Non-pigmented ciliary epithelial cell (primary cell): ENCODE measurements at places on chromosomes 5 and 9.

DNA sequence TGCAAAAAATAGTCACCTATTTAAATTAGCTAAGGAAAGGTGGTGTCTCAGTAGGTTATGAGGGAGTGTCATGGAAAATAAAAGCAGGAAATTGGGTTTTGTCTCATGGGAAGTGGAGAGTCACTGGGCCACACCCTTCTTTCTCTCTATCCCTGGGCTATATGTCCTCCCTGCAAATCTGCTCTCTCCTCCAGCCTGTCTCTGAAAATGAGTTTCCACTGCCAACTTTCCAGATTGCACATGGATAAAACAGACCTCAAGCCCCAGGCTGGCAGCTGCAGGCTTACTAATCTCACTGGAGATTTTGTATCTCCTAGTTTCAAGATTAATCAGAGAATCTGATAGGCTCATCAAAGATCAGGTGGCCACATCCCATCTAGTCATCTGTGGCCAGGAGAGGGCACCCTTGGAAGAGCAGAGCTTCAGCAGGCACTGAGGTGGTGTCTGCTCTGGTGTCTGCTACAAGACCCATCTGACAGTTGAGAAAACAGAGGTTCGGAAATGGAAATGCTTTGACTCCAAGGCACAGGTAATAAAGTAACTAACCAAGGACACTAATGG, 178.9 kb downstream of the MSX2 start:
- DNase-seq = no peak

DNA sequence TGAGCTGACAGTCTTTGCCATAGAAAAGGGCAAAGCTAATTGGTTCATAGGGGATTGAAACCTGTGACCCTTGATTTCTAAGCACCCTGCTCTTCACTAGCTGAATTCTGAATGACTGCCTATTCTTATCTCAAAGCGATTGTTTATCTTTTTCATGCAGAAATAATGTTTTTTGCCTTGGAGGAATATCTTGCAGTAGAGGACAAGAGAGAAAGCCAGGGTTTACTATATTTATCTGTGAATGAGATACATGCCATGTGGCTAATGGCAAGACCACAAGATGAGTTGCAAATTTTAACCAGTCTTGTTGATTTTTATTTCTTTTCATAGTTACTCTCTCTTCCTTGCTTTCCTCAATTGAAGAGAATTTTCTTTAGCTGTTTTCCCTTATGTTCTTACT, 185.0 kb downstream of the CNTLN start:
- no peak for DNase-seq

DNA sequence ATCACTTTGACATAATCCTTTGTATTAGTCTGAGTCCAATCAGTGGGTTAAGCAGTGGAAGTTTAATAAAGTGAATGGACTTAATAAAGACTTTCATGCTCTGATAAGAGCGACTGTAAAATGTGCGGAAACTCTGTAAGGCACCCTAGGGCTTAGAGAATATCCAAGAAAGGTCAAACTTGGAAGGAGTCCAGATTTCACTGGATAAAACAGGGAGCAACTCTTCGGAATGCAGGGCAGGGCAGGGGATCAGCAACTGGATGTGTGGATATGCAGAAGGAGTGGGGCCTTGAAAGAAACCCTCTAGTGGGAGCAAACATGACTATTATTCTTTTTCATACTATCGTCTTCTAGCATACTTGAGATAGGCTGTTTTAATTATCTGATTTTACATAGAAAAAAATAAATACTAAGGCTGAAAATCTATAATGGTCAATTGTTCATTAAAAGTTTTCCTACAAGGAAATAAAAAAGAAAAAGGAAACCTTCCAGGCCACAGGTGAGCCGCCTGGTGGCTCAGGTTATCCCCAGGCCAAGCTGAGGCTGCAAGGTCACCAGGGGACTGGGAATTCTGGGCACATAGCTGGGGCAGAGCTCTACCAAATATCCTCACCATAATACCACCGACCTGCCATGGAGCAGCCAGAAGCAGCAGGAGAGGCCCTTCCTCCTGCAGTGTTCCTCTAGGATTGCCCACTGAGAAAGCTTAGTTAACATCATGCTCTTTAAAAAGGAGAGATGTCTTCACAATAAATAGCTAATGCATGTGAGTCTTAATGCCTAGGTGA, 46.3 kb upstream of the CCDC112 start:
- no peak for DNase-seq

DNA sequence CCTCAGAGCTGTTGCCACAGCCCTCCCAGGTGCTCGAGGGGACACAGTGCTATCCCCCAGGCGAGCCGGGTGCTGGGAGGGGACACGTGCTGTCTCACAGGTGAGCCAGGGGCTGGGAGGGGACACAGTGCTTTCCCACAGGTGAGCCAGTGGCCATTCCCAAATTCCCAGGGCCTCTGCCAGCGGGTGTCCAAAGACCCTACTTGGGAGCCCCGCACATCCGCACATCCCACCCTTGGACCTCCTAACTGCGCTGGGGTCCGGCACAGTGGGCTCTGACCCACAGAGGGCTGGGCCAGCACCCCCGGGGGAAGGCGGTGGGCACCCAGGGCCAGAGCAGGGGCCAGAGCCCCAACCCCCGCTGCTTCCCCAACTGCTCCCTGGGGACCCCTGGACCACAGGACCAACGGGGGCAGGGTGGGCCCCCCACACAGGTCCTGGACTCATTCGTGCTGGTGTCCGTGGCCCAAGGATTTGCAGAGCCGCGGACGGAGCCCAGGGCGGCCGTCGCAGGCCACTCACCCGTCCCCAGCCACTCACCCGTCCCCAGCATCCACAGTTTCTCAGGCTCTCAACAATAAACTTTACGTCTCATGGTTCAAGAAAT, 17.9 kb downstream of the EXD3 start:
- no peak for DNase-seq
